ENCODE measurements at places on chromosomes 5 and 9. TPM values are rescaled to one million over a fixed set of nuclear protein-coding genes. Genes with fewer than 3 reads are reported as not detected.
A peak's percentile ranks its signal among the peaks of the same experiment; 100 is the strongest.

DNA sequence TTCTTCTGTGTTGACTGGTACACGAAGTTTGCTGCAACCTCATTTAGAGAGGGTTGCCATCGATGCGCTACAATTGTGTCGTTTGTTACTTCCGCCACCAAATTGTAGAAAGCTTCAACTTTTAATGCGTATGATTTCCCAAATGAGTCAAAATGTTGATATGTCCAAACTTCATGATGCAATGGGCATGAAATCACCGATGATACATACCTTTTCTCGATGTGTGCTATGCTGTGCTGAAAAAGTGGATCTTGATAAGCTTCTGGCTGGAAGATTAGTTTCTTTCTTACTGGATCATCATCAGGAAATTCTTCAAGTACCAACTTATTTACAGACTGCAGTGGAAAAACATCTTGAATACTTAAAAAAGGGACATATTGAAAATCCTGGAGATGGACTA lies 65.7 kb downstream of the TMEM38B start:
- DNase-seq: no peak
- no peaks in the 10 kb centered on the region for H3K27me3 ChIP-seq
- H3K4me3 ChIP-seq: no peak overlapping the region
- H3K36me3 ChIP-seq: no peaks in the 10 kb centered on the region

DNA sequence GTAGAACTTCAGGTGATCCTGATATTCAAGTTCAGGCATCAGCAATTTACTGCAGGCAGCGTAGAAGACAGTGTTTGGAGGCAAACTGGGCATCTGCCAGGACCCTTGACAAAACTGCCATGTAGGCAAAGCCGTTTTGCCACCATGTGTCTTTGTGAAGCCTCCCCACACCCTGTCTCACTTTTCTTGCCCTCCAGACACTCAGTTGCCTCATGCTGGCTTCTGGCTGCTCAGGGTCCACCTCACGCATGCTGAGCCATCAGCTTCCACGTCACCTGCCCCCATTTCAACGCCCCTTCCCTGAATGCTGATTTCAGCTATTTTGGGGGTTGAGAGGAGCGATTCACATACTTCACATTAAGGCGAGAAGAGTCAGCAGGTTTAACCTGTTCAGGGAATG lies 165.2 kb upstream of the KLF9 start:
- H3K27ac ChIP-seq: no peak overlapping the region
- H3K4me1 ChIP-seq: no peaks in the 10 kb centered on the region
- no peak for DNase-seq
- no peak overlapping the region for H3K4me3 ChIP-seq

DNA sequence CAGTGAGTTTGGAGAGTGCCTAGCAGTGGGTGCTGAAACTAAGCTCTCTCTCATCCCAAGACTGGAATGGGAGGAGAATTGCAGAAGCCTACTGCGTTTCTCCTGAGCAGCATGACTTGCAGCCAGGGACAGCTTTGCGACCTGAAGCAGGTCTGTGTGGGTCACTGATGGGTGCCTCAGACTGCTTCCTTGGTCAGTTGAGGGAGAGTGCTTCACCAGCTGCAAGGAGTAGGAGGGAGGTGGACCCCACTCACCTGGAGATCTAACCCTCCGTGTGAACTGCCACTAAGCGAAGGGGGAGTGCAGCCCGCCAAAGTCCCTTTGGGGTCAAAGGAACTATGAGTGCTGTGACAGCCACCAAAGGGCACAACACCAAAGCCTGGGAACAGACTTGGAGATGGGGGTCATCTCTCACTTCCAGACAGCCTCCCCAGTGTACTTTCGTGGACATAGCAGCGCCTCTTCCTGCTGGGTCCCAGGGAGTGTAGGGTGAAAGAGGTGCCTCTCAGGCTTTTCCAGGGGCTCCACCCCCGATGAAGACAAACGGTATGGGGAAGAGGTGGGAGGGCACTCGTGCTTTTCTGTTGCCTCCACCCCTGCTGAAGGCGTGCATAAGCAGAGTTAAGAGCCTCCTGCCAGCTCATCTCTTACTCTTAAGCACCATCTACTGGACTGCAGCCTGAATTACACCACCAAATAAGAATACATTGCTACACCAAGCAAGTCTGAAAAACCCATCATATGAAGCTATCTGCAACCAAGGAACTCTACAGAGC lies 34.3 kb upstream of the MACIR start:
- H3K27me3 ChIP-seq: peaks cover 2% of the 10 kb centered on the region
- H3K4me3 ChIP-seq: no peak overlapping the region
- DNase-seq: no peak
- no peak overlapping the region for H3K27ac ChIP-seq
- H3K4me1 ChIP-seq: no peaks in the 10 kb centered on the region
- H3K36me3 ChIP-seq: no peaks in the 10 kb centered on the region

DNA sequence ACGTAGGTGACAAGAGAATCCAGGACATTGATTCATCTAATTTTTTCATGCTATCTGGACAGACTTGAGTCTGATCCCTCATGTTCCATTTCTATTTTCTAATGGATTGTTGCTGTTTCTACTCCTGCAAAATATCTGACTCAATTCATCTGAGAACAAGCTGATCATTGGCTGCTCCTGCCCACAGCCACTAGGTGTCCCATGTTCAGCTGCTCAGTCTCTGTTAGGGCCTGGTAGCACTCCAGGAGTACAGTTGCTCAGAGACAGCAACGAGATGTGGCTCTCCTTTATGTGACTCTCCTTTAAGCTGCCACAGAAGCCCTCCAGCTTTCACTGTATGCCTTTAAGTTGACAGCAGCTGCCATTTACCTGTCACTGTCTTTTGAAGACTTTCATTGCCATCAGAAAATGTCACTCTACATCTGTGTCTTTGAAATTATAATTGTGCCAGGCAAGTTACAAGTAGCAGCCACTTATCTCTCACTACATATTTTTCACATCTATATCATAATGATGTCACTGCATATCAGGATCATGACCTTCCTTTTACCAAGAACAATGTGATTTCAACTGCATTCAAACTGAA lies 1944.2 kb upstream of the NUDT12 start:
- H3K4me3 ChIP-seq: no peak overlapping the region
- H3K36me3 ChIP-seq: no peaks in the 10 kb centered on the region
- no peak for DNase-seq
- no peak overlapping the region for H3K27ac ChIP-seq
- no peaks in the 10 kb centered on the region for H3K27me3 ChIP-seq

DNA sequence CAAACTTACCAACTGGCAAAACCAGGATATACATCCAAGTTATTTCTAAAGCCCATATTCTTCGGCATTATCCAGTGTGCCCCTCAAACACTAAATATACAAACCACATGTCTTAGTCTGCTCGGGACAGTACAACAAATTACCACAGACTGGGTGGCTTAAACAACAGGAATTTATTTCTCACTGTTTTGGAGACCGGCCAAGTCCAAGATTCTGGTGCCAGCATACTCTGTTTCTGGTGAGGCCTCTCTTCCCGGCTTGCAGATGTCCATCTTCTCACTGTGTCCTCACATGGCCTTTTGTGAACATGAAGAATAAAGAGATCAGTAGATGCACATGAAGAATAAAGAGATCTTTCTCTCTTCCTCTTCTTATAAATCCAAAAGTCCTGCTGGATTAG lies 12.9 kb upstream of the SLCO6A1 start:
- H3K4me1 ChIP-seq: no peaks in the 10 kb centered on the region
- H3K27me3 ChIP-seq: peaks cover 3% of the 10 kb centered on the region
- H3K36me3 ChIP-seq: no peaks in the 10 kb centered on the region
- H3K4me3 ChIP-seq: no peak overlapping the region

DNA sequence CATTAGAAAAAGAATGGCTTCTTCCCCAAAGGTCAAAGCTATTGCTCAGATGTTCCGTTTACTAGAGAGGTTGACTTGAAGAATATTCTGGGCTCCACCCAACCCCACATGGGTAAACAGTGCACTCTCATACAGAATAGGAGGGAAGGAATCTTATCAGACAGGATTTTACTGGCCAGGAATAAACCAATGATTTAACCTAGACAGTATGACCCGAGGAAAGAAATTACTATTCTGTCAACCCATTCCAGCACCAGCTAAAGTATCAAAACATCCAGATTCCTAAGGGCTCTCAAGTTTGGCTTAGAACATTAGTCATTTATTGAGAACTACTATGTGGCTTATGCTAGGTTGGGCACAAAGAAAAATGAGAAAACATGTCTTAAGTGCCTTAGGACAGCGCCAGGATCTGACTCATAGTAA lies 493.6 kb upstream of the KLF4 start:
- no peak overlapping the region for H3K4me3 ChIP-seq
- no peak overlapping the region for H3K27ac ChIP-seq
- no peaks in the 10 kb centered on the region for H3K36me3 ChIP-seq
- no peak for DNase-seq
- H3K4me1 ChIP-seq: no peaks in the 10 kb centered on the region

GRCh38 chr9:16139774-16140173 lies 586.9 kb downstream of the CCDC171 start:
- no peaks in the 10 kb centered on the region for H3K36me3 ChIP-seq
- DNase-seq: no peak
- no peaks in the 10 kb centered on the region for H3K27me3 ChIP-seq

GRCh38 chr5:145506185-145506850 lies 328.8 kb downstream of the PRELID2 start:
- H3K27ac ChIP-seq: no peak overlapping the region
- H3K27me3 ChIP-seq: no peaks in the 10 kb centered on the region
- no peak overlapping the region for H3K4me3 ChIP-seq
- no peaks in the 10 kb centered on the region for H3K36me3 ChIP-seq
- H3K4me1 ChIP-seq: no peaks in the 10 kb centered on the region
- DNase-seq: no peak

- H3K4me1 ChIP-seq: no peaks in the 10 kb centered on the region
- H3K36me3 ChIP-seq: no peaks in the 10 kb centered on the region
- no peak overlapping the region for H3K27ac ChIP-seq
- DNase-seq: no peak
- no peak overlapping the region for H3K4me3 ChIP-seq
Observed at GRCh38 chr9:110575169-110575568, 4.4 kb downstream of the SVEP1 start.

- peak overlapping the region; percentile 87 for H3K27ac ChIP-seq
- DNase-seq: no peak
- peaks cover 10% of the 10 kb centered on the region for H3K36me3 ChIP-seq
- H3K27me3 ChIP-seq: no peaks in the 10 kb centered on the region
- peak overlapping the region; percentile 75 for H3K4me3 ChIP-seq
Observed at GRCh38 chr9:89465001-89465451, 32.9 kb downstream of the SEMA4D start.

GRCh38 chr5:178839319-178839704 lies 20.4 kb upstream of the ZNF354B start:
- no peak overlapping the region for H3K27ac ChIP-seq
- no peaks in the 10 kb centered on the region for H3K36me3 ChIP-seq
- no peak overlapping the region for H3K4me3 ChIP-seq
- H3K27me3 ChIP-seq: no peaks in the 10 kb centered on the region
- DNase-seq: peak; percentile 17
- no peaks in the 10 kb centered on the region for H3K4me1 ChIP-seq

- H3K4me3 ChIP-seq: no peak overlapping the region
- no peaks in the 10 kb centered on the region for H3K36me3 ChIP-seq
- no peaks in the 10 kb centered on the region for H3K27me3 ChIP-seq
- no peak overlapping the region for H3K27ac ChIP-seq
Observed at GRCh38 chr5:157710882-157711281, 20.3 kb upstream of the THG1L start.

DNA sequence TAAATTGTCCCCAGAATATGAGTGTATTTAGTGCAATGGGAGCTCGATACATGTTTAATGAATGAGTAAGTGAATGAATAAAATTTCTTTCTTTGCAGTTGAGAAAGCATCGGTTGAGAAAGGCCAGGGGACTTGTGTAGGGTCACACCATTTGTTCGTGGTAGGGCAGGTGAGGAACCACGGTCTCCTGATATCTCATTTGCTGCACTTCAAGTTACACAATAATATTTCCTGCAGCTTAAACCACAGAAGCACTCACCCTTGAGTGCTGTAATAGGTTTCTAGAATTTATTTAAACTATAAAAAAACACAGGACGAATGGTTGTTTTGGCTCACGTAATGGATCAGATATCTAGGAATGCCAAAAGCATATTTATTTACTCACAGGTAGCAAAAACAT lies 429.8 kb downstream of the SPATA31D1 start:
- no peaks in the 10 kb centered on the region for H3K4me1 ChIP-seq
- no peaks in the 10 kb centered on the region for H3K36me3 ChIP-seq
- H3K4me3 ChIP-seq: no peak overlapping the region
- DNase-seq: no peak
- no peaks in the 10 kb centered on the region for H3K27me3 ChIP-seq
- no peak overlapping the region for H3K27ac ChIP-seq

GRCh38 chr5:150296496-150296895 lies 6.2 kb downstream of the ARSI start:
- peaks cover 5% of the 10 kb centered on the region for H3K27me3 ChIP-seq
- no peak for DNase-seq
- no peaks in the 10 kb centered on the region for H3K4me1 ChIP-seq

DNA sequence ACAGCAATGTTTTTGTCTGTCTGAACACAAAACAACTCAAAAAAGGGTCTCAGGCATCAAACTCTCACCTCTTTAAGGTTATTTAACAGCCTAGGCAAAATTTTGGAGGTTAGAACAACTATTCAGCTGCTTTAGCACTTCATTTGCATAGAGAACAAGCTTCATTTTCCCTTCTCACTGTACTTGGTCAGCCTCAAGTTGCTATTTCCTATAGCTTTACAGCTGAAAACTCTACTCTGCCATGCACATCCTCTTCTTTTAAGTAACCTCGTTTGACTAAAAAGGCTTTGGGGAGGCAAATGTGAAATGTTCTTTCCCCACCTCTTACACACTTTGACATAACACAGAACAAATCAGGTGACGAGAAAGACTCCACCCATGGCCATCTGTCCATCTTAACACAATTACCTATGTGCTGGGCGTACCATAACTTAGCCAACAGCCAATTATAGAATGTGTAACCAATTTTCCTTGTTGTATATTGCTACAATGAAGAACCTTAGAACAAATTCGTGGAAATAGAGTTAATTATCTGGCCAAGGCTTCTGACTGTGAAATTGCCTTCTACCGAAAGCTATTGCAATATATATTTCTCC lies 195.7 kb downstream of the DCP2 start:
- H3K36me3 ChIP-seq: no peaks in the 10 kb centered on the region
- H3K27ac ChIP-seq: no peak overlapping the region
- no peak for DNase-seq
- H3K4me1 ChIP-seq: no peaks in the 10 kb centered on the region
- no peak overlapping the region for H3K4me3 ChIP-seq

- H3K27ac ChIP-seq: peak overlapping the region; percentile 98
- peak overlapping the region; percentile 99 for H3K4me3 ChIP-seq
- peaks cover 34% of the 10 kb centered on the region for H3K36me3 ChIP-seq
- no peak for DNase-seq
- peaks cover 61% of the 10 kb centered on the region for H3K4me1 ChIP-seq
Observed at GRCh38 chr5:178624631-178625546, 2.0 kb downstream of the CLK4 start.

- H3K4me3 ChIP-seq: no peak overlapping the region
- H3K4me1 ChIP-seq: no peaks in the 10 kb centered on the region
- H3K27me3 ChIP-seq: no peaks in the 10 kb centered on the region
- H3K27ac ChIP-seq: no peak overlapping the region
Observed at GRCh38 chr9:87816036-87816435, 66.6 kb upstream of the SPATA31E1 start.

GRCh38 chr5:1138445-1139245 lies 26.8 kb upstream of the SLC12A7 start:
- no peaks in the 10 kb centered on the region for H3K4me1 ChIP-seq
- no peaks in the 10 kb centered on the region for H3K36me3 ChIP-seq
- no peak overlapping the region for H3K4me3 ChIP-seq

The CCNO gene
- not detected for total RNA-seq

The AJM1 gene
- total RNA-seq: 4.3 TPM

The SPATA31C1 gene
- not detected for total RNA-seq

The IL5 gene
- total RNA-seq: not detected

The C9orf153 gene
- total RNA-seq: 0.32 TPM

The IL17B gene
- not detected for total RNA-seq

The DAB2IP gene
- total RNA-seq: not detected

The FAF2 gene
- 31.8 TPM for total RNA-seq

The SKP2 gene
- total RNA-seq: 21.1 TPM

The MCIDAS gene
- not detected for total RNA-seq
